ENCODE measurements at places on chromosomes 4 and X.

DNA sequence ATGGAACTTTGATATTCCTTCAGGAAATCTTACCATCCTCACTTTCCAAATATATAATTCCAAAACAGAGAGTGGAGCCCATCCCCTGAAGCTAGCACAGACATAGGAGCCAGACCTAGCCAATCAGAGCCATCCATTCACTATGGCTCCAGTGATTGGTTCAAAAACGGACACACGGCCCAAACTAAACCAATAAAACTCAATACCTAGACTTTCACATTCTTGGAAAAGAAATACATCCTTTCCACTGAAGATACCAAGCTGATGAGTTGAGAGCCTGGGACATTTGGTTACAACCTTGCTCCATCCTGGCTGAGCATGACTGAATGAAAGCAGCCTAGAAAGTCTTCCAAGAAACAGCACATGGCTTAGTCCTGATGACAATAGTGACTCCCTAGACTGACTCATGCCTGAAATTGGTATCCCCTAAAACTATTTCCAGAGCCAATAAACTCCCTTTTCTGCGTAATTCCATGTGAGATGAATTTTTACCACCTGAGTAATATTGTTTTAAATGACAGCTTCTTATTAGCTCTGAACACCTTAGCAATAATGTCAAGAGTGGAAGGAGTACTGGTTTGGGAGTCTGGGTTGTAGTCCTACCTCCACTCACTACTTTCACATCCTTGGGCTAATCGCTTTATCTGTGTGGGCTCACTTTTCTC is 189.6 kb upstream of the LNX1 start:
- no peak for DNase-seq

DNA sequence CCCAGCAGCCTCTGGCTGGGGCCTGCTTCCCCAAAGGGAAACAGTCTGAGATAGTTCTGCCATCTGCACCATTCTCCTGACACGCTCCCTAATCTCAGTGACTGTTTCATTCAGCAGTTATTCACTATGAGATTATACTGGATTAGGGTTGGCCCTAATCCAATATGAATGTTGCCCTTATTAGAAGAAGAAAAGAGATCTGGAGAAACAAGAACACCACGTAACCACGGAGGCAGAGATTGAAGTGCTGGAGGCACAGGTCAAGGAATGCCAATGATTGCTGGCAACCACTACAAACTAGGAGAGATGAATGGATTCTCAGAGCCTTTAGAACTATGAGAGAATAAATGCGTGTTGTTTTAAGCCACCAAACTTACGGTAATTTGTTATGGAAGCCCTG is 7.4 kb downstream of the ACOX3 start:
- no peak for DNase-seq

- DNase-seq, result no peak
These were observed 11.2 kb upstream of the YIPF7 start for GRCh38 chr4:44662623-44663005.

DNA sequence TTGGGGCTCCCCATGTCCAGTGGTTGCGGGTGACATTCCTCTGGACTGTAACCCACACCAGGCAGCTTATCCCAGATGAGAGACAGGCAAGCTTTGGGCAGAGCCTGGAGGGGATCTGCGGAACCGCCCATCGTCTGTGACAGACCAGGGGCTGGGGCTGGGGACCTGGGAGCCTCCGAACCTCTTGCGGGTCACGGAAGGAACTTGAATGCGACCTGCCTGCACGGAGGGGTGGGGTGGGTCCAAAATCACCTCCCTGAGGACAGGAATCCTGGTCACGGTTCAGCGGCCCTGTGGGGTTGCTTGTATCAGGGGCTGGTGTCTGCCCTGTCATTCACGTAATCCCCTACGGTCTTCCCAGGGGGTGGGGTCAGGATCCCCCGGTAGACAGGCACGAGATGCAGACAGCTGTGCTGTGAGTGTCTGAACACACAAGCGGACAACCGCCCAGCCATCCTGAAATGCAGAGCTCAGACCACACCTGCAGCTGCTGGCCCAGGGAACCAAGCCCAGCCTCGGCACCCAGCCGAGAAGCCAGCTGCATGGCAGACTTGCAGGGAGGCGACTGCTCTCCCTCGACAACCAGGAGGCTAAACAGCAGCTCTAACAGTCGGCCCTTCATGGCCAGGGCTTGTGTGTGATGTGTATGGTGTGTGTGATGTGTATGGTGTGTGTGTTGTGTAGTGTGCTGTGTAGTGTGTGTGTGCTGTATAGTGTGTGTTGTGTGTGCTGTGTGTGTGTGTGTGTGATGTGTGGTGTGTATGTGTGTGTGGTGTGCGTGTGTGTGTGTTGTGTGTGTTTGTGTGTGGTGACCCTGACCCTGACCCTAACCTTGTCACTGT is 105.9 kb upstream of the ADRA2C start:
- DNase-seq, result no peak

GRCh38 chr4:147938496-147938895 is 206.6 kb downstream of the ARHGAP10 start:
- DNase-seq, result no peak

- DNase-seq, result no peak
These were observed 318.9 kb upstream of the F9 start for GRCh38 chrX:139211568-139212182.

DNA sequence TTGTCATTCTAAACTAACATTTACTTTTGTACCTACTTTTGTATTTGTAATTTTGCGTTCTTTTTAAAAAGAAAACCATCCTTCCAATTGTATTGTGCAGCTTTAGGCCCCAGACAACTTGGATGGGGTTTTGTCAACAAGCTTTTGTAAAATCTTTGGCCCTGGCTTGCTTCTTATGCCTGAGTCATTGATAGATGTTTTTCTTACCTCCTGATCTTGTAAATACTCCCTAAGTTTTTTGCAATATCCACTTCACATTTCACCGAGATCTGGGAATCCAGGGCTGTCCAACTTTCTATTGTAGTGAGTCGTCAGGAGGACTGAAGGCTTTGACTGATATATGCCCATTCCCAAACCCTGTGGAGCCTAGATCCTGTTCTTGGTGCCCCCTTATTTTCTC is 126.9 kb upstream of the GUCY1A1 start:
- no peak for DNase-seq
